ENCODE measurements at places on chromosomes 2 and 18.
A peak's percentile ranks its signal among the peaks of the same experiment; 100 is the strongest.

- DNase-seq: no peak
These were observed 161.0 kb downstream of the TPGS2 start for GRCh38 chr18:36667811-36668210.

GRCh38 chr18:61541673-61542072 is 208.4 kb downstream of the CDH20 start:
- no peak for DNase-seq

DNA sequence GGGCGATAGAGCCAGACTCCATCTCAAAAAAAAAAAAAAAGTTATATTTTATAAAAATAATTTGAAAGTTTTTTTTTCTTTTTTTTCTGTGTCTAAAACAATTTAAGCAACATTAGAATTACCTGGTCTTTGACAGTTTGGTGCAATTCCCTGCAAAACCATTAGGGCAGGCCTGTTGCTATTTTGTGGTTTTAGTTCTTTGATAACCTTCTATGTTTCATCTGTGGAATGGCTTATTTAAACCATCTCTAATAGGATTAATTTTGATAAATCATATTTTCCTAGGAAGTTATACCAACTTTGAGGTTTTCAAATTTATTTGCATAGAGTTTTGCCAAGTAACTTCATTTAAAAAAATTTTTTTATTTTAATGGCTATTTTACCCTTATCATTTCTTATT is 141.2 kb upstream of the TWIST2 start:
- no peak for DNase-seq

DNA sequence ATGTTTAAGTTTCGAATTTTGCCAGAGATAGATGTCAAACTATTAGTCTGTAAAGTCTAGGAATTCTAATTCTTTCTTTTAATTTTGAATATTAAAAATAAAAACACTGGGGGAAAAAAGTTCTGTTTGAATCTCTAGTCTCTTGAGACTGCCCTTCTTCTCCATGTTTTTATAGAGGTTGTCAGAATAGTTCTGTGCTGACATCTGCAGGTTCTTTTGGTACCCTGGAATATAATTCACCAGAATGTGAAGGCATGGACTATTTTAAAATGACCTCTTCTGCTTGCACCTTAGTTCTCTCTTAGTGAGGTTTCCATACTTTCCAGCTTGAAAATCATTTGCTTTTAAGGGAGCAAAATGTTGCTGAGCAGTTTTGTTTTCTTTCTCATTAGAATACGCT is 121.0 kb upstream of the MSTN start:
- DNase-seq: peak; percentile 53

DNA sequence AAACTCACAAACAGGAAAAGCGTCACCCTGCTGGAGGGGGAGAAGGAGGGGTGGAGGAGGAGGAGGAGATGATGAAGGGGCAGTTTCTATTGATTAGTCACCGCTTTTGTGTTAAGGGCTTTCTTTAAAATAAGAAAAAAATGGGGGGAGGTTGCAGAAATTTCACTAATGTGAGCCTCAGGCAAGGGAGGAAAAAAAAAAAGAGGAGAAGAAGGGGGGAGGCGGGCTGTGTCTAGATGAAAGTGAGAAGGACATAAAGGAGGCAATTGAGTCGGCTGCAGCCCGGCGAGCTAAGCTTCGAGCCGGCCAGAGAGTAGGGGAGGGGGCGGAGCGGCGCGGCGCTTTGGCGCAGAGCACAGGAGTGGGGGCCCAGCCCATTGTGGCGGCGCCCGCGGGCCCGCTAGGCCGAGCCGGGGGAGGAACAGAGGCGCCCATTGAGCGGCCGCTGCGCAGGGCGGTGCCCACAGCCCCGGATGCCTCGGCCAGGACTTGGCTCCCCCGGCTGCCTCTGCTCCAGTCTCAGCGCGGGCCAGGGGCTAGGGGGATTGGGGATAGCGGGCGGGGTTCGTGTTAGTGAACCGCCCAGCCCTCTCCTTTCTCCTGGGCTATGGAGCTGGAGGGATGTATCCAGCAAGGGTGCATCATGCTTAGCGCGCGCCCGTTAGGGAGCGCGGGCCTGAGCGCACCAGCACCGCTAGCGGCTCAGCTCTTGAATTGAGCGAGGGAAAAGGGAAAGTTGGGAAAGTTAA is 7.9 kb downstream of the PAX3 start:
- peak; percentile 64 for DNase-seq

- DNase-seq: no peak
These were observed 565.7 kb upstream of the ZEB2 start for GRCh38 chr2:145085612-145086011.

- DNase-seq: no peak
These were observed 50.3 kb downstream of the SH2D6 start for GRCh38 chr2:85468704-85469349.

DNA sequence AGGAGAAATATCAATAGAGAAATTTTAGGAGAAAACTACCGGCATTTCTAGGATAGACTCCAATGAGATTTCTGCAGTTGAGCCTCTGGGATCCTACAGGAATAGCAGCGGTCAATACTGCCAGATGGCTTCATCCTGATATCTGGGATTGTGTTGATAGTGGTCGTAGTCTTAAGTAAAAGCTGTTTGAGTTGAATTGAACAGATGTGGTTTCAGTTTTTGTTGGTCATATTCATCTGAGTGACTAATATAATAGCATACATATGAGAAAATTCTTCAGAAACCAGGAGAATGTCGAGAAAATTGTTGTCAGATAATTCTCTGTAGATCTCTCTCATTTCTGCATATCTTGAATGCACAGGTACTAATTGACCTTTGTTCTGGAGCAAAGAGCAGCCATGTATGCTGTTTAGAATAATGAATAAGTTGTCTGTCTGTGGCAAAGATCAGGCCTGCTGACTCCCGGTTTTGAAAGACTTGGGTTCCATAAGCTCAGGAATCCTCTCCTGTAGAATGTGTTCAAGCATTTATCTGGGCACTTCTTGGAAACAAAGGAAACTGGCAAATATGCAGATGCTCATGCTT is 288.1 kb downstream of the TMX3 start:
- DNase-seq: no peak

- no peak for DNase-seq
These were observed 19.5 kb upstream of the CFAP36 start for GRCh38 chr2:55500025-55500424.
